ENCODE measurements at places on chromosomes 2 and 18. TPM values are rescaled to one million over a fixed set of nuclear protein-coding genes. Genes with fewer than 3 reads are reported as not detected.

ZBTB7C gene
- 8.6 TPM for total RNA-seq

MYO5B gene
- total RNA-seq, result 8.8 TPM

GRCh38 chr2:100281521-100282438 is 40.5 kb downstream of the LONRF2 start:
- DNase-seq, result peak; percentile 75

KCTD18 gene
- total RNA-seq, result 20.3 TPM

GRCh38 chr2:236165842-236166795 is 2.1 kb downstream of the GBX2 start:
- DNase-seq, result no peak

DNA sequence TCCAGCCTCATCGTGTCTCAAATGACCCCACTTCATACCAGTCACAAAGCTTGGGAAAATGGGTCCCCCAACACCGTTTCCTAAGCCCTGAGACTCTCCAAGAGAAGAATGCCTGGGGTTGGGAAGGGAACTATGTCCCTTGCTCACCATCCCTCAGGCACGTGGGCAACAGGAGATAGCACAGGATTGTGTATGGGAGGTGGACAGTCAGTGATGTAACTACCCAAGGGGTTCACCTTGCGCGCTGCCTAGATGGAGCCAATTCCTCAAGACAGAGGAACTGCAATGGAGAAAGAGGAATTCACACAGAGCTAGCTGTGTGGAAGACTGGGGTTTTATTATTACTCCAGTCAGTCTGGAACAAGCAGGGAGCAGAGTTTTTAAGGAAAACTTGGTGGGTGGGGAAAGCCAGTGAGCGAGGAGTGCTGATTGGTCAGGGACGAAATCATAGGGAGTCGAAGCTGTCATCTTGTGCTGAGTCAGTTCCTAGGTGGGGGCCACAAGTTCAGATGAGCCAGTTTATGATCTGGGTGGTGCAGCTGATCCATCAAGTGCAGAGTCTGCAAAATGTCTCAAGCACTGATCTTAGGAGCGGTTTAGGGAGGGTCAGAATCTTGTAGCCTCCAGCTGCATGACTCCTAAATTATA is 13.8 kb upstream of the CXCR1 start:
- no peak for DNase-seq

LYPD1 gene
- 0.79 TPM for total RNA-seq

RBM43 gene
- 14.7 TPM for total RNA-seq

- DNase-seq, result no peak
Observed at GRCh38 chr2:205235434-205235833, 446.9 kb upstream of the NRP2 start.

PSTPIP2 gene
- 7.2 TPM for total RNA-seq
